ENCODE measurements at places on chromosomes 11 and 22. TPM values are rescaled to one million over a fixed set of nuclear protein-coding genes. Genes with fewer than 3 reads are reported as not detected.

DNA sequence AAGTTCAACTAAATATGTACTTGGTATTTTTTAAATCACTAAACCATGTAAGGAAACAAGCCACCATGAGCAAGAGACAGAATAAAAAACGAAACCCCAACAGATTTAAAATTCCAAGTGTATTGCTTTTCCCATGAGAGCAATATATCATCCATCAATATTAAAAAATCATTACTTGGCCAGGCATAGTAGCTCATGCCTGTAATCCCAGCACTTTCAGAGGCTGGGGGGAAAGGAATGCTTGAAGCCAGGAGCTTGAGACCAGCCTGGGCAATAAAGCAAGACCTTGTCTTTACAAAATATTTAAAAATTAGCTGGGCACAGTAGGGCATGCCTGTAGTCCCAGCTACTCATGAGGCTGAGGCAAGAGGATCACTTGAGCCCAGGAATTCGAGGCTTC is 190.8 kb downstream of the TTC28 start:
- DNase-seq = no peak

DNA sequence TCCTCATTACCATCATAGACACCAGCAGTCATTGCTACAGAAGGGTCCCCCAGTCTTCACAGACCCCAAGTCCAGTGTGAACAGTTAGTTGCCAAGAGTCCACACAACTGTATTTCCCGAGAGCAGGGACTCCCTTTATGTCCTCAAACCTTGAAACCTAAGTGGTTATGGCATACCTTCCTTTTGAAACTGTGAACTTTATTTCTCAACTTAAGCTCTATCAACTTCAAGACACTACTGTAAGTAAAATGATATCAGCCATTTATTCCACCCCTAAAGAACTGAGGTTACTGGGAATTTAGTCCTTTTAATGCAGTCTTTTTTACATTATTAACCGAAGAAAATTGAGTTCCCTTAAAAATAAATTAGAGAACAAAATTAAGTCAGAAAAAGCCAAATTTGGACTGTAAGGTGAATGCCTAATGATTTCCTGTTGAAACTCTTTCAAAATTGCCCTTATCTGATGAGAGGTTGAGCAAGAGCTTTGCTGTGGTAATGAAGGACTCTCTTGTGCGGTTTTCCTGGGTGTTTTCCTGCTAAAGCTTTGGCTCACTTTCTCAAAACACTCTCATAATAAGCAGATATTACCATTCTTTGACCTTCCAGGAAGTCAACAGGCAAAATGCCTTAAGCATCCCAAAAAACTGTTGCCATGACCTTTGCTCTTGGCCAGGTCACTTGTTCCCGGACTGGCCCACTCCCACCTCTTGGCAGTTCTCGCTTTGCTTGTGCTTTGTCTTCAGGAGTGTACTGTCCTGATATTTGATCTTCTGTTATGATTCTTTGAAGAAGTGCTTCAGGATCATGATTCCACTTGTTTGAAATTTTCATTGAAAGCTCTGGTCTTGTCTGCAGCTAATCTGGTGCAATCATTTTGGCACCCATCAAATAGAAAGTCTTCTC is 765.4 kb upstream of the ANO3 start:
- DNase-seq = no peak

GRCh38 chr22:46422896-46423295 is 87.4 kb downstream of the TRMU start:
- DNase-seq = no peak

DNA sequence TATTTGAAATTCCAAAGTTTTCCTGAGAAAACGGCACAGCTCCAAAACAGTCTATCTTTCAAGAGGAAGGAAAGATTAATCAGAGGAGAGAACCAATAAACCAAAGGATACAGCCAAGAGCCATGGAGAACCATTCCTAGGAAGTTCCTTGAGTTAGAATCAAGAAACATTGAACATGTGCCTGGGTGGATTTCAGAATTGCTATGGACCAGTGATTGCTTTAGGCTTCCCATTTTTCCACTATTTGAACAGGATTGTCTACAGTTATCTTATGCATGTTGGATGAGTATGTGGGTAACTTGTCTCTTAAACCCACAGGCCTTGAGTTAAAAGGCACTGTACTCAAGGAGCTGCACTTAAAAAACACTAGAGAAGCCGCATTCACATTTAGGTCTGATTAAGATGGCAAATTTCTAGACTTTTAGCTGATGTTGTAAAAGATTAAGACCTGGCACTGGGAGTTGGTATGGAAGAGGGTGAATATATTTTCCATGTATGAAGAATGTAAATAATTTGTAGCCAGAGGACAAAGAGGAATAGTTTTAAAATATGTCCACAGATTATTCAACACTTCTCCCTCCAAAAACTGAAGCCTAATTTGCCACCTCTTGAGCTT is 11.2 kb upstream of the DEUP1 start:
- no peak for DNase-seq

DNA sequence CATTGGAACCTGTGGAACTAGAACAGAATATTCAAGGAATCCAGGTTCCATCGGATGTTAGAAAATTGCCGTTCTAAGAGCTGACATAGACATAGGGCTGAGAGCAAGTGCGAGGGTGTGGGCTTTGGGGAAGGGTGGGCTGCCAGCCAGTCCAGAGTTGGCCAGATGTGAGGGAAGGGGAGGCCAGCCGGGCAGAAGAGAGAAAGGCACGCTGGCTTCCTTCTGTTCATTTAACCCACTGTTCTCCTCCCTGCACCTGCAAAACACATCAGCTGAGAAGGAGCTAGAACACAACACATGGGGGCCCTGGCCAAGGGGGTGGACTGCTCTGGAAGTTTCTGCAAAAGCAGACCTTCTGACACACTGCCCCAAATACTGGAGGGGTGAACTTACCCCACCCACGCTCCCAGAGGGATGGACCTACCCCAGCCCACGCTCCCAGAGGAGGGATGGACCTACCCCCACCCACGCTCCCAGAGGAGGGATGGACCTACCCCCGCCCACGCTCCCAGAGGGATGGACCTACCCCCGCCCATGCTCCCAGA is 98.0 kb downstream of the SHANK2 start:
- no peak for DNase-seq

- no peak for DNase-seq
Observed at GRCh38 chr11:9878936-9879335, 215.1 kb downstream of the SWAP70 start.

The ARHGEF17 gene
- total RNA-seq = 16.3 TPM

The ASCC2 gene
- total RNA-seq = 15.1 TPM

The FAM227A gene
- 4.9 TPM for total RNA-seq

The UBQLN3 gene
- under 0.01 TPM for total RNA-seq

The SYCE3 gene
- not detected for total RNA-seq

The IL10RA gene
- 2.0 TPM for total RNA-seq
